ENCODE measurements at places on chromosomes 16 and 17. TPM values are rescaled to one million over a fixed set of nuclear protein-coding genes. Genes with fewer than 3 reads are reported as not detected.

Gene TRIM72
- total RNA-seq: 0.03 TPM

Gene RASL10B
- 24.3 TPM for total RNA-seq

Gene TBX2
- total RNA-seq: 16.1 TPM

Gene MMP28
- total RNA-seq: 51.7 TPM

Gene TSNAXIP1
- total RNA-seq: 1.1 TPM

Gene PIRT
- not detected for total RNA-seq

Gene QPRT
- total RNA-seq: 3.4 TPM

Gene SSTR5
- total RNA-seq: not detected

Gene KRTAP2-3
- not detected for total RNA-seq

Gene IRX6
- 2.3 TPM for total RNA-seq

Gene CMTM1
- 6.4 TPM for total RNA-seq

Gene SYCE1L
- 1.3 TPM for total RNA-seq

Gene MT1F
- 11.8 TPM for total RNA-seq

Gene TEKT1
- total RNA-seq: not detected

Gene CCL16
- not detected for total RNA-seq

Gene HASPIN
- 0.16 TPM for total RNA-seq

Gene TK1
- 1.1 TPM for total RNA-seq

Gene CCL4
- 25.3 TPM for total RNA-seq

Gene TNFRSF12A
- total RNA-seq: 84.8 TPM

Gene CCL14
- 61.1 TPM for total RNA-seq

Gene TBKBP1
- total RNA-seq: 21.7 TPM

Gene RGS9
- total RNA-seq: 3.2 TPM

Gene TBC1D26
- total RNA-seq: not detected

Gene ATMIN
- total RNA-seq: 36.8 TPM

Gene XAF1
- 99.1 TPM for total RNA-seq

Gene NACA2
- not detected for total RNA-seq

Gene EPN2
- 45.1 TPM for total RNA-seq

Gene RSKR
- total RNA-seq: 7.6 TPM

Gene VAT1
- total RNA-seq: 315 TPM

Gene KRTAP1-1
- total RNA-seq: not detected

Gene KRT25
- not detected for total RNA-seq

Gene TBC1D28
- not detected for total RNA-seq

Gene PMFBP1
- 0.39 TPM for total RNA-seq

Gene SULT1A4
- 11.6 TPM for total RNA-seq

Gene KRTAP4-6
- not detected for total RNA-seq

Gene RRAD
- 3.4 TPM for total RNA-seq

Gene MT1G
- total RNA-seq: 41.5 TPM

Gene SHPK
- total RNA-seq: 17.7 TPM

Gene GNGT2
- 1.5 TPM for total RNA-seq

Gene CCL17
- total RNA-seq: not detected

Gene RASD1
- 254 TPM for total RNA-seq

Gene FNDC8
- not detected for total RNA-seq

Gene HSD3B7
- 51.1 TPM for total RNA-seq

Gene GRN
- 278 TPM for total RNA-seq

Gene KRTAP4-1
- not detected for total RNA-seq

Gene GJC1
- total RNA-seq: 17.1 TPM

Gene ATP2A1
- 0.48 TPM for total RNA-seq

Gene PLA2G10
- not detected for total RNA-seq

Gene SHISA9
- not detected for total RNA-seq

Gene PRR11
- 2.9 TPM for total RNA-seq

Gene GCGR
- 0.26 TPM for total RNA-seq

Gene KRTAP2-1
- not detected for total RNA-seq

Gene NEUROD2
- not detected for total RNA-seq

Gene SCGB1C2
- total RNA-seq: not detected

Gene TRAP1
- total RNA-seq: 85.9 TPM

Gene AOC2
- total RNA-seq: 10.5 TPM
